ENCODE measurements at places on chromosomes 5 and 9.

DNA sequence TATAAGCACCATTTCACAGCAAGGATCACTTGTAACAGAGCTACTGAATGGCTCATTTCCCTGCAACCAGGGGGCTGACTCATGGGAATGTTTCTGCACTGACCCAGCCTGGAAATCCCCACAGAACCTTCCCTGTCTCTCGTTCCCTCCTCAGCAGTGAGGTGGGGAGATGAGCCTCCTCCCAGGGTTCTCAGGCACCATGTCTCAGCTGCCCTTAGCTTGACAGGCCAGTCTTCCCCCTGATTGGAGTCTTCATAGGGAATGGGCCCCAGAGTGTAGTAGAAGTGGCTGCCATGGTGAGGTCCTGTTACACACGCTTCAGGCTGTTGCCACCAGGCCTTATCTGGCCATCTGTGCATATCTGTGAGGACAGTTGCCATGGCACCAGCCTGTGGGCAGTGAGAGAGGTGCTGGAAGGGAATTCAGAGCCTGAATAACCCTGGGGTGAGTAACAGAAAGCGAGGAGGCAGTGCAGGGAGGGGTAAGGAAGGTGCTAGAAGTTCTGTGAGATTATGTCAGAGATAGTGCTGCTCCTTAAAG is 324.4 kb downstream of the ENC1 start:
- DNase-seq, result no peak

DNA sequence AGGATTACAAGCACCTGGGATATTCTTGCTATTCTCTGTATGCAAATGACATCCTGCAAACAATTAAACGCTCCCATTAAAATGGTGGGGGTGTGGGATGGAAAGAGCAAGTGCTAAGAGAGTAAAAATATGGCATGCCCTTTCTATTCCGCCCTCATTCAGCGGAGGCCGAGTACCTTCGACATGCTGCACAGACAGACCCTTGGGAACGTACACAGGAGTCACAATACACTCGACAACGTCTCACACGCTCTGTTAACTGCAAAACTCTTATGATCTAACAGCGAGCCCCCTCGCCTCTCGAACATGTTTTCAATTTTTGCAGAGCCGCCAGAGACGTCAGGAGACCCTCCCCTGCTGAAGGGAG is 322.2 kb downstream of the CEMIP2 start:
- DNase-seq, result no peak

- DNase-seq, result no peak
Measured at GRCh38 chr5:132098151-132098594, 24.6 kb downstream of the CSF2 start.

DNA sequence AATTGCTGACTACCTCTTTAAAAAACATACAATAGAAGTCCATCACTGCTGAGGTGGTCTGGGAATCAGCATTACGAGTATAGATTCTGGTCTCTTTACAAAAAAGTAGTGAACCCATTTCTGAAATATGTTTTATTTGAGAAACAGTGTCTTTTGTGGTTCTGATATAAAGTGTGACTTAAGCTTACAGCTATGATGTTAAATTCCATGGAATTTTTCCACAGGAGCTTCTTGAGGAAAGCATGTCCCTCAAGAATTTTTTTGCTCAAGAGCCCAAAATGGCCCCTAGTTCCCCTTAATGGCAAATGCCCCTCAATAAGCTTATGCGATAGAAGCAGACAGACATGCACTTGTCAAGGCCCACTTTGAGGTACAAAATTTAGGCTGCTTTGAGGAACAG is 265.7 kb downstream of the FAM170A start:
- no peak for DNase-seq
